ENCODE measurements at places on chromosomes 16 and 17. TPM values are rescaled to one million over a fixed set of nuclear protein-coding genes. Genes with fewer than 3 reads are reported as not detected.

- DNase-seq: no peak
Observed at GRCh38 chr16:75318737-75319136, 67.3 kb upstream of the BCAR1 start.

The NME3 gene
- total RNA-seq: not detected

- DNase-seq: no peak
Observed at GRCh38 chr17:8766731-8767130, 8.4 kb upstream of the SPDYE4 start.

DNA sequence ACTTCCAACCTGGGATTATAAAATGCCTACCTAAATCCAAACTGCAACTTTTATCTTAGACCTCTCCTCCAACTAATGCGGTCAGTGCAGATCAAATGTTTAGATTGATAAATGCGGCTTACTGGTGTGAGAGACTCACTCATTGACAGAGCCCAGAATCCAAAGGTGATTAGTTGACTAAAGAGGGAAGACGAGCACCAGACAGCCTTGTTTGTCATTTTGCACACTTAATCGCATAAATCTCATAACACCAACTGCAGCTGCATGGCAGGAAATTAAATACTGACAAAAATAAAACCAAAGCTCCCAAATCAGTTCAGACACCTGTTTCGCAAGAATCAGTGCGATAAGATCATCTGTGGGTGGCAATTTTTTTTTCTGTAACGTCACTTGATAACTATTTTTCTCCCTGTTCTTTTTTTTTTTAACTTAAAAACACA, 35.9 kb downstream of the NACA2 start:
- DNase-seq: no peak

DNA sequence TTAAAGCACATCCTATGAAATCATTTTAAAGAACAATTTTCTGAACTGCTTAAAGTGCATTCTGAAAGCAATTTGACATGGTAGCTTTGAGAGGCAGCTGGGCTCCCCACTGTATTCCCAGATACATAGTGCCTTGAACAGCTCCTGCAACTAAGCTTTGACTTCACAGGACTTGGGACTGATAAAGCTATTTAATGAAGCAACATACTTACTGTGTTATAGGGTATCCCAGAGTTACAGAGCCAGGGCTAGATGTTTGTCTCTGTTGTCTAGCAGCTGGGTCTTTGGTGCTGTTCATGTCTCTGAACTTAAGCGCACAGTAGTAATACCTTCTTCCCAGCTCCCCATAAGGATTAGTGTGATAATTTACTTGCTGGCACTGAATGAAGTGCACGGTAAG, 862 bp downstream of the ACSM1 start:
- DNase-seq: no peak

The RASD1 gene
- total RNA-seq: 2.1 TPM

GRCh38 chr17:2037155-2037554, 4.7 kb upstream of the OVCA2 start:
- DNase-seq: no peak

DNA sequence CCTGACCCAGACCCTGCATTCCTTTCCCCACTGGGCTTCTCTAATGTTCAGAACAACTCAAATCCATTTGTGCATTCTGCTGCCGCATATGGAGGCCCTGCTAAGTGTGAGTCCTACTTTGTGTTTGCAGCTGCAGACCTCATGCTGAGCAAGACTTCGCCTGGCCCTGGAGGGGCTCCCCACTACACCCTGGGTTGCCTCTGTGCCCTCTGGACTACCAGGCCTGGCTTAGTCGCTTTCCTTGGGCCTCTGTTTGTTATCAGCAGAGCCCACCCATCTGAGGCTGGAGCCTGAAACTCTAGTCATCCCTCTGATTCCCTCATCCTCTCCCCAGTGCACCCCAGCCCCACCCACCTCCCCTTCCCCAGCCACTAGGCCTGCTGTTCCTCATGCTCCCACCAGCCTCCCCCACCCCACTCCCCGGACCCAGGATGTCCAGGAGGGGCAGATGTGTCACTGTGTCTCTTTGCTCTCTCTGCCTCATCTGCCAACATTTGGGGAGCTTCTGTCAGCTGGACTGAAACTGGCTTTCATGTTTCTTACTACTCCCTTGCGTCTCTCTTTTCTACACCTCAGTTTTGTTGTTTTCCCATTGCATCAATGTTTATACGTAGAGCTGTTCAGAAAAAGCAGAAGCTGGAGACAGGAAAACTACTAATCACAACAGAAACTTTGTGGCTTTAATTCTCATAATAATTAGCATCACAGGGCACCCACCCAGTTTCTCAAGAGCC, 17.9 kb upstream of the CD300E start:
- DNase-seq: no peak
